Fibroblast of lung (primary cell): ENCODE measurements at places on chromosomes 7 and 10.
A peak's percentile ranks its signal among the peaks of the same experiment; 100 is the strongest.

- no peak for DNase-seq
Measured at GRCh38 chr7:11133436-11133959, 159.8 kb downstream of the PHF14 start.

GRCh38 chr10:133391761-133392518 is 2.0 kb upstream of the MTG1 start:
- no peak for DNase-seq

- DNase-seq = no peak
Measured at GRCh38 chr10:85918371-85918770, 448.2 kb downstream of the GRID1 start.

DNA sequence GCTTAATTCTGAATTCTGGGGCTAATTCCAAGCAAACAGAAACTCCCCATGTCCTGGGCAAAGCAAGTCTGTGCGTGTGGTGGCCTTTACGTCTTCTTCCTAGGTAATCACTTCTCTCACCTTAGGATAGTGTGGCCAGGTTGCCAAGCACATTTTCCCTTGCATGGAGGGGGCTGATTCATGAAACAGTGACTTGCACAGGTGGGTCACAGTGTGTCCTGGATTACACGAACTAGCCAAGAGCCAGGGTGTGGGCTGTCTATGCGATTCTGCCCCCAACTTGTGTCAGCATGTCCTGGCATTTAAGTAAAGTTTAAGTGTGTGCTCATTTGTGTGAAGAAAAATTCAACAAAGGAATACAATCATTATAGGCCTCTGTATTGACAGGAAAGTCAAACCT is 18.5 kb upstream of the SEM1 start:
- DNase-seq = no peak

DNA sequence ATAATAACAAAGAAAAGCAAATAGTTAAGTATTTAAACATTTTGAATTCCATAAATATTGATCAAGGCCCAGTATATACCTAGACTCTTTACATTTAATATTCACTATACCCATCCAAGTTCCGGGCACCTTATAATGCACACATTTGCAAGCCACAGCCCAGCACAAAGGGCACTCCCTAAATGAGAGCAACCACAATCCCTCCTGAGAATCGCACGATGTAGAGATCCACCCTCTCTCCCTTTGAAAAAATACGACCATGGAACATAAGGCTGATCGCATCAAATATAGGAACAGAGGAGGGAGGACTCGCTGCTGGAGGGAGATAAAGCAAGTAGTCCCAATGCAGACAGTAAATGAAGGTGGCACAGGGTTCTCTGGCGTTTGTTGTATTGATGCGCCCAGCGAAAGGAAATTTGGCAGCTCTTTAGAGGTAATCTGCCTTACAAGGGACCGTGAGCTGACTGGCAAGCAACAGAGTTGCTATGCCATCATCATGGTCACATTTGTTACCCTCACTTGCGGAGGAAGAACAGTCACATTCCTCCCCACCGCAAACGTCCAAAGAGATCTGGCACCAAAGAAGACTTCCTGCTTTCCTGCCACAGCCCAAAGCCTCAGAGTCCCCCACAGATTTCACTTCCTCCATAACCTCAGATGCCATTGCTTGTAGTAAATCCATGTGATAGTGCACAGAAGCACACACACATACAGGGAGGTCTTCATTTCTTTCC is 16.1 kb upstream of the TAS2R40 start:
- no peak for DNase-seq

- DNase-seq = peak; percentile 13
Measured at GRCh38 chr10:10490581-10490980, 527.1 kb upstream of the CELF2 start.

DNA sequence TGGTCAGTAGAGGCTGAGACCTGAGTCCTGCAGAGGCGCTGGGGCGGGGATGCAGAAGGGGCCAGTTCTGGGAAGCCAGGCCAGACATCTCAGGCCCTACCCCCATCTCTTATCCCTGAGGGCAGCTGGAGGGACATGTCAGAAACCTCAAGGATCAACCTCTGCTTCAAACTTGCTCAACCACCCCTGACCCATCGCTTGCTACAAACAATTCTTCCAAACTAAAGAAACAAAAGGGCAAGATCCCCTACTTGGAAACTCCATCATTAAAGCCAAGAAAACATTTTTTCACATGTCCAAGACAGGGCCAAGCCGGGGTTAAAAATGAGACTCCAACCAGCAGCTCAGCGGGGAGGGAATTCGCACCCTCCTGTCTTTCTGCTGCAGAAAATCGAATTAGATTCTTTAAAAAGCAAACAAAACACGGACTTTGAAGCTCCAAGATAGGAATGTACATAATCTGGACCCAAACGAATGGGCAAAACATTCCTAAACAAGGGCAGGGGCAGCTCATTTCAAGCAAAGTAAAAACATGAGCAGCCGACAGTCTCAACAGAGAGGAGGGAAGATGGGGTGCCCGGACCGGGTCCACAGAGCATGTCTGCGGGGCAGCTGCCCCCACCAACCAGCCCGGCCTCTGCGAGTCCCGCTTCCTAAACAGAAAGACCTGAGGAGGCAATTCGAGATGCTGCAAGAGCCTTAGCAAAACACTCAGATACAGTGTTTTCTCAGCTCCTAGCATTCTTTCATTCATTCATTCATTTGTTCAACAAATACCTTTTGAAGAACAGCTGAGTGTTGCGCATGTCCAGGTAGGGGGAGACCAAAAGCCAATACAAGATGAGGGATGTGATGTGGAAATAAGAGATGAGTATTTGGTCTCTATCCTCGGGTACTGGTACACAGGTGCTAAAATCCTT is 44.8 kb downstream of the CHST15 start:
- peak; percentile 76 for DNase-seq

DNA sequence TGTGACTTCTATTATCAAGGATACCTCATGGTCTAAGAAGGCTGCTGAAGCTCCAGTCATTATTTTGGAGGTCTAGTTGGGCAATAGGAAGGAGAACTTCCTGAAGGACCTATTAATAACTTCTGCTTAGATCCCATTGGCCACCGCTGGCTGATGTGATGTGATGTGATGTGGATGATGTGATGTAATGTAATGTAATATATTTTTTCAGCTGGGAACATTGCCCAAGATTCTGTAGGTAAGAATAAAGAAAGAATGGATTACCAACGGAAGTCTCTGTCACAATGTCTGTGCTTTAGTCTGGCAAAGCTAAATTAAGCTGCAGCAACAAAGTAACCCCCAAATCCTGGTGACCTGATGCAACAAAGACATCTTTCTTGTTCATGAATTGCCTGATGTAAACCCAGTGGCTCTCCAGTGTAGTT is 233.7 kb downstream of the PTEN start:
- DNase-seq = no peak

DNA sequence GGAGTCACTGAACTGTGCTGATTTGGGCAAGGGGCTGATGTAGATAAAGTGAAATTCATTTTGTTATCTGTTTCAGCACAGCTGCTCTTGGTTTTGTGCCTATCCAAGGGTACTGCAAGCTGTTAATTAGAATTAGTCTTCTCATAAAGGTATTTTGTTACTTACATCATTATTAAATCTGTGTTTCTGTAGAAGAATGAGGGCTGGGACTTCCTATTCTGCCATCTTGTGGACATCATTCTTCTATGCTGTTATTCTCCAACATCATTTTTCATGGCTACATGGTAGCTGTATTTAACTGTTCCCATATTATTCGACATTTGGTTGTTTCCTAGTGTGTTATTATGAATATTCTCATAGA is 76.2 kb upstream of the CCDC71L start:
- peak; percentile 45 for DNase-seq

DNA sequence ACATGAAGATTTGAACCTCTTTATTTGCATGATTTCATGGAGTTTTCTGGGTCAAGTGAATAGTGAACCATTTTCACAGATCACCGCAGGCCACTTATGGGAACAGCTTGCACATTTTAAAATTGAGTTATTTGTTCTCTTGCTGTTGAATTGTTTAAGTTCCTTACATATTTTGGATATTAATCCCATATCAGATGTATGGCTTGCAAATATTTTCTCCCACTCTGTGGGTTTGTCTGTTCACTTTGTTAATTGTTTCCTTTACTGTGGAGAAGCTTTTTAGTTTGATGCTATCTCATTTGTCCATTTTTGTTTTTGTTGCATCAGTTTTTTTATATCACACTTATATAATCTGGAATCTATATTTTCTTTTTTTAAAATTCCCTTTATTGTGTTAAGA is 14.1 kb upstream of the ZC3HAV1L start:
- no peak for DNase-seq

DNA sequence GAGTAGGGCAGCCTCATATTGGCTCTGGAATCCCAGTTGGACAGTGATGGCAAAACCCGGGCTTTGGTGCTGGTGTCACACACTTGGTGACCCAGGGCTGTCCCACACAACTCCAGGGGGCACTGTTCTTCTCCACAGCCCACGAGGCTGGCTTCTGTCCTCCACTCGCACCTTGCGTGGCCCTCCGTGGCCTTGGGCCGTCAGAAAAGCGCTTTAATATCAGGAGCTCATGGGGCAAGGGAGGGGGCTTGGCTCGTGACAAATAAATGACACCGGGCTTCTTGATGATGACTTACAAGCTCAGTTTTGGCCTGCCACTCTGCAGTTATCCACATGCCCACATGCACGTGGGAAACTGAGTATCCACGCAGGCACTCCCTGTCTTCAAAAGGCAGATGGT is 8.1 kb downstream of the DOCK1 start:
- DNase-seq = no peak

GRCh38 chr7:140571538-140572122 is 69.0 kb downstream of the DENND2A start:
- DNase-seq = no peak

- peak; percentile 30 for DNase-seq
Measured at GRCh38 chr7:79352323-79352722, 101.1 kb downstream of the MAGI2 start.

GRCh38 chr7:11331128-11332102 is 357.7 kb downstream of the PHF14 start:
- no peak for DNase-seq

DNA sequence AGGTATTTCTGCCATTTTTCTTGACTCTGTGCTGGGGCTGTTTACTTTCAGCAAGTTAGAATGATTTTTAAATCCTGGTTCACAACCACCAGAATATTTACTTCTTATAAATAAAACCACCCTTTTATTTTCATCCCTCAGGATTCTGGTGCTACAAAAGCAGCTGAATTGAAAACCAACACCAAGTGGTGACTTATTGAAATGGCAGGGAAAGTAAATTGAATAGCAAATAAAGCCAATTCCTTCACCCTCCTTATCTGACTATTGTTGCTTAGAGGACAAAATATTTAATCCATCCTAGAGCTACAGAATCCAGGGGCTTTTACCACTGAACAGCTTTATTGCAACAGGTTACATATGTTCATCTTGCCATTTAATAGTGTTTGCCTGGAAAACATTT is 828.6 kb upstream of the GHITM start:
- DNase-seq = no peak

DNA sequence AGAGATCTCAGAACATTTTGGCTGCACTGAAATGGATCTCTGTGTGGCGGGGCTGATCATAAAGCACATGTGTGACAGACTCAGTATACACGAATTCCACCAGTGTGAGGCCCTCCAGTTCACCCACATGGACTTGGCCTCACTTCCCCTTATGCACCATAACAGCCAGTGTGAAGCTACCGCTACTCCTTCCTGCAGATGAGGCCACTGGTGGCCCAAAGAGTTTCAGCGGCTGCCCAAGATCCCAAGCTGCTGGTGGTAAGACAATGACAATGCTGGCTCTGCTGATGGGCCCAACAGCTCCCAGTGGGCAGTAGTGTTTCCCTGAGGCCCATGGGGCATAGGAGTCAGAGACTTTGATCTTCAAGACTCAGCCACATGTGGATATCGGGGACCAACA is 21.0 kb upstream of the C10orf71 start:
- no peak for DNase-seq

DNA sequence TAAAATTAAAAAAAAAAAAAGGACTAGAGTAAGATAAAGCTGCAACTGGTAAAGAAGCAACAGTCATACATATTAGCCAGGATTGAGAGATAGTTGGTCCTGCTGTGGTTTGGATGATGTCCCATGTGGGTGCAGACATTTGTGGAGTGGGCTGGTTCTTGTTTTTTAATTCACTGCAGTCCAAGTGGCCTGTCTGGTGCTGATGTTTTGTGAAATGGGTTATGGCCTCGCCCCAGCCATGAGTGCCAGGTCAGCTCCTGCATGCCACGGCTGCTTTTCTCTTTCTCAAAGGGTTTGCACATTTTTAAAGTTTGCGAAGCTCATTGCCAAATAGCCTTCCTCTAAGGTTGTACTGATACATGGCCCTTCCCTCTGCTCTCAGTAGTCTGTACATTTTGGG is 14.1 kb upstream of the BTBD16 start:
- no peak for DNase-seq

- no peak for DNase-seq
Measured at GRCh38 chr7:5467645-5468044, 44.0 kb upstream of the TNRC18 start.

GRCh38 chr7:78450706-78451105 is 652.1 kb downstream of the PHTF2 start:
- no peak for DNase-seq

- no peak for DNase-seq
Measured at GRCh38 chr7:69451715-69452114, 146.6 kb upstream of the AUTS2 start.

GRCh38 chr10:124629415-124629814 is 114.8 kb downstream of the FAM53B start:
- DNase-seq = no peak

GRCh38 chr7:67870396-67870795 is 873.8 kb downstream of the TYW1 start:
- no peak for DNase-seq

GRCh38 chr7:13990319-13990983 is 985 bp upstream of the ETV1 start:
- peak; percentile 71 for DNase-seq

DNA sequence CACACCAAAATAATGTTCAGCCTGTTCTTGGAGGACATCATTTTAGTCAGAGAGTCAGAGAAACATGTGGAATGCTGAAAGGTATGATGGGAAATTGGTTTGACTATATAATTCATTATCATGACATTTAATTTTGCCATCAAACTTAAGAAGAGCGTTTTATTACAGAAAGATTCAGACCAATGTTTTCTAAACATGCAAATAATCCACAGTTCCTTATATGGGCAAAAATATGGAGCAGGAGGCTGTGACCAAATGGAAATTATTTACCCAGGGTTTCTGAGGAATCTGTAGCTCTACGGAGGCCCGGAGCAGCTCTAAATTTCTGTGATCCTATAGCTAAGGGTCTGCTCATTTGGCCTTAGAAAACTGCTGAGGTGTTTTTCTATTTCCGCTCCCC is 33.2 kb downstream of the LAMB4 start:
- no peak for DNase-seq
